ENCODE measurements at places on chromosomes 11 and 22.

DNA sequence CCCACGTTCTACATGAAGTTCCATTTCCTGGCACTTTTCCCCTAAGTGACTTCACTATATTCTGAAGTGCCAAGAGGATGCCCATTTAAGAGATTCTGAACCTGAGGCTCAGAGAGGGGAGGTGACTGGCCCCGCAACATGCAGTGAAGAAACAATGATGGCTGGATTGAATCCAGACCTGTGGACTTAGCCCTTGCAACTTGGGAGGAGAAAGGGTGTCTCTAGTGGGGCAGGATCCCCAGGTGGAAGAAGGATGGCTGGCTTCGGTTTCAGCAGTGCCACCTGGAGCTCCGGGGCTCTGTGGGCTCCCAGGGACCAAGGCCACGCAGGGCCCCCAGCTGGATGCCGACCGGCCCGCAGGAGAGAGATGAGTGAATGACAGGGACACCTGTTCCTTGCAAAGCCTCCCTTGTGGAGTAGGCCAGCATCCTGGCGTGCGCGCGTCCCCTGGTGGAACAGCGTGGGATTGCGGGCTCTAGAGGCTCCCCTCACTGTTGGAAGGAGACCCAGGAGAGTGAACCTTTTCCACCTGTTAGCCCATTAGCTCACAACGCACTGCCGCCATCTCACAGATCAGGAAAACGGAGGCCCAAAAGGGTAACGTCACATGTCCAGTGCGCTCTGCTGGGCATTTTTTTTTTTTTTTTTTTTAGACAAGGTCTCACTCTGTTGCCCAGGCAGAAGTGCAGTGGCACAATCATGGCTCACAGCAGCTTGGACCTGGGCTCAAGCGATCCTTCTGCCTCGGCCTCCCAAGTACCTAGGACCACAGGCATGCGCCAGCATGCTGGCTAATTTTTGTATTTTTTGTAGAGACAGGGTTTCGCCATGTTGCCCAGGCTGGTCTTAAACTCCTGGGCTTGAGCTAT lies 104.7 kb downstream of the KIAA1671 start:
- DNase-seq = no peak

- no peak for DNase-seq
These were observed 106.6 kb downstream of the ME3 start for GRCh38 chr11:86565801-86566312.

DNA sequence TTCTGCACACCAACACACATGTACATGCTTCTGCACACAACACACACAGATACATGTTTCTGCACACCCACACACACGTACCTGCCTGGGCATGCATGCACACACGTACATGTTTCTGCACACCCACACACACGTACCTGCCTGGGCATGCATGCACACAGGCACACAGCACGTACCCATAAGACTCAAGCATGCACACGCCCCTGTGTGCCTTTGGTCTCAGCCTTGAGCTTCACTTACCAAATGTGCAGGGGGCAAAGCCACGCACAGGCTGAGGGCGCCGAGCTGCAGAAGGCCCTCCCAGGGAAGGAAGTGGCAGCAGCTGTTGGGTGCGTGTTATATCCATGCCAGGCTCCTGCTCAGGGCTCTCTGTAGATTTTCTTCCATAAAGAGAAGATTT lies 34.7 kb upstream of the SMIM38 start:
- DNase-seq = no peak

GRCh38 chr11:43631732-43632131 lies 48.8 kb upstream of the HSD17B12 start:
- no peak for DNase-seq

DNA sequence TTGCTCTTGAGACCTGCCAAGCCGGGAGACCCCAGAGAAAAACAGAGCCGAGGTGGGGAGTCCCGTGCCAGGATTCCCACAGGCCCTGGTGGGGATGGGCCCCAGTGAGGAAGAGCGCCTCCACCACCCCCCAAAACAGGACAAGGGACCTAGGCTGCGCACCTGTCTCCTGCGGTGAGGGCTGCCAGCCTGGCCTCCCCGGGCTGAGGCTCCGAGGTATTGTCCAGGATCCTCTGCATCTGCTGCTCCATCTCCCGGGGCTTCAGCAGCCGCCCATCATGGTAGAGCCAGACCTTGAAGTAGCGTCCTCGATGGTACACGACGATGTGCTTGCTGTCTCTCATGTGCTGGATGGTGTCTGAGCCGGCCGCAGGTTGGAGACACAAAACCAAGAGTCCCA lies 33.3 kb upstream of the TESMIN start:
- no peak for DNase-seq

DNA sequence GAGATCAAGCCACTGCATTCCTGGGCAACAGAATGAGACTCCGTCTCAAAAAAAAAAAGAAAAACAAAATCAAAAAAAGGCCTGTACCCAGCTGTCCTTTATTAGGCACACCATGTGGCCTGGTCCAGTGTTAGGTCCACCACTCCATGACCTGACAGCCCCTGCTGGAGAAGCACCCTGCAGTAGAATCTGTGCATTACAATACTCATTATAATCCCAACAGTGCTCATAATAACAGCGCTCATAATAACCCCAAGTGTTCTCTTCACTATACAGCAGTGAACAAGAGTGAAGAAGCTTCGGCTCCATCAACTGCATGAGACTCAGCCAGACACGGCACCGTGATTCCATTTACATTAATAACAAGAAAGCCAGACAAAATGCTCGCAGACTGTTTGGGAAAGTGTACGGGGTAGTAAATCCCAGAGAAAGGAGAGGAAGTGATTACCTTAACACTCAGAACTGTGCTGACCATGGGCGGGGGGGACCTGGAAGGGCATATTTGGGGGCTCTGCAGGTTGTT lies 8.9 kb upstream of the EHD1 start:
- DNase-seq = no peak

GRCh38 chr22:32852395-32853251 lies 51.1 kb downstream of the TIMP3 start:
- DNase-seq = no peak

DNA sequence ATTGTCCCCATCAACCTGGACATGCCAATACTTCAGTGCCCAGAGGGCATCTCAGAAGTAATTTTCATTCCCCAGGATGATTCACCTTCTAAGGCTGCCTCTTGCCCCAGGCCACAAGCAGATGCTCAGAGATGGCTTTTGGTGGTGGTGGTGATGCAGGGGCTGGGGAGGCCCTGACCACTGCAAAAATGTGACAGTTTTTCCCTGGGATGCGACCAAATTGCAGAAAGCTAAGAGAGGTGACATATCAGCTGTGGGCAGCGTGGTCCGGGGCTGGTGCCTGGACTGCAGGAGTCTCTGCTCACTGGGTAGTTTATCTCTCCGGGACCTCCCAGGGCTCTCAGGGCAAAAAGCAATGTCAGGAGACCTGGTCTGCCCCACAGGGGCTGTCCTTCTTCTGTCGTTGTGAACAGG lies 39.7 kb upstream of the ACCSL start:
- DNase-seq = no peak

DNA sequence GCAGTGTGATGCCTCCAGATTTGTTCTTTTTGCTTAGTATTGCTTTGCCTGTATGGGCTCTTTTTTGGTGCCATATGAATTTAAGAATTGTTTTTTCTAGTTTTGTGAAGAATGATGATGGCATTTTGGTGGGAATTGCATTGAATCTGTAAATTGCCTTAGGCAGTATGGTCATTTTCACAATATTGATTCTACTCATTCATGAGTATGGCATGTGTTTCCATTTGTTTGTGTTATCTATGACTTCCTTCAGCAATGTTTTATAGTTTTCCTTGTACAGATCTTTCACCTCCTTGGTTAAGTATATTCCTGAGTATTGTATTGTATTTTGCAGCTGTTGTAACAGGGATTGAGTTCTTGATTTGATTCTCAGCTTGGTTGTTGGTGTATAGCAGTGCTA lies 18.3 kb upstream of the ZBED5 start:
- no peak for DNase-seq

- DNase-seq = no peak
These were observed 33.9 kb downstream of the MMP20 start for GRCh38 chr11:102591160-102591718.

DNA sequence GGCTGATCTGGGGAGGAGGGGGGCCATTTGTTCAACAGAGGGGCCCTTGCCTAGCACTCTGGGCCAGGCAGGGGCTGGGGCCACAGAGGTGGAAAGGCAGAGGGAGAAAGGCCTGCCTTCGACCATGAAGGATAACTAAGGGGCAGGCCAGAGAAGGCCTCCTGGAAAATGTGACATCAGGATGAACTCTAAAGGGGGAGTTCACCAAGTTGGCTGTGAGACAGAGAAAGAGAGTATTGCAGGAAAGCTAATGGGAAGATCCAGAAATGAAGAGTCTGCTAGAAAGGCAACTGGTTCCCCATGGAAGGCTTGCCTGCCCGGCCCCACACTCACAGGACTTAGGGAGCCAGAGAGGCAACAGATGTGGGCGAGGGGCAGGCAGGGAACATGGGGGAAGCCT lies 16.3 kb downstream of the CSNK1E start:
- no peak for DNase-seq

GRCh38 chr11:44880511-44880910 lies 70.2 kb downstream of the TP53I11 start:
- no peak for DNase-seq

- DNase-seq = no peak
These were observed 477.9 kb downstream of the MIAT start for GRCh38 chr22:27135031-27135981.

DNA sequence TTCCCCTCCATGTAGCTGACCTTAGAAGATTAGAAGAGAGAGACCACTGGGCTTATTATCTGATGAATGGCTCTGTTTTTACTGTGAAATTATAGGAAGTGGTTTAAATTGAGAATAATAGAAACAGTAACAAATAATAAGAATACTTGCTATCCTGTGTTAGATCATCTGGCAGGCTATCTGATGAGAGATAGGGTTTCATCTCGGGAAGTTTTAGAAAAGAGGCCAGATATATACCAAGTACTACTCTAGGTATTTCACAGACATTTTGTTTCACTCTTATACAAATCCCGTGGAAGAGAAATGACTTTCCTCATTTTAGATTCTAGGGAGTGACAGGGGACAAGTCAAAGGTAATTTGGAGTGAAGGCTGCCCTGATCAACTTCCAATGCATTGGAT lies 198.4 kb downstream of the MAML2 start:
- DNase-seq = no peak

- DNase-seq = no peak
These were observed at the start of gene OR4D11 for GRCh38 chr11:59503276-59503675. TSS of gene OR4D11 (plus strand) at chr11:59503576. CDS start at chr11:59503576, 0 bp downstream.

DNA sequence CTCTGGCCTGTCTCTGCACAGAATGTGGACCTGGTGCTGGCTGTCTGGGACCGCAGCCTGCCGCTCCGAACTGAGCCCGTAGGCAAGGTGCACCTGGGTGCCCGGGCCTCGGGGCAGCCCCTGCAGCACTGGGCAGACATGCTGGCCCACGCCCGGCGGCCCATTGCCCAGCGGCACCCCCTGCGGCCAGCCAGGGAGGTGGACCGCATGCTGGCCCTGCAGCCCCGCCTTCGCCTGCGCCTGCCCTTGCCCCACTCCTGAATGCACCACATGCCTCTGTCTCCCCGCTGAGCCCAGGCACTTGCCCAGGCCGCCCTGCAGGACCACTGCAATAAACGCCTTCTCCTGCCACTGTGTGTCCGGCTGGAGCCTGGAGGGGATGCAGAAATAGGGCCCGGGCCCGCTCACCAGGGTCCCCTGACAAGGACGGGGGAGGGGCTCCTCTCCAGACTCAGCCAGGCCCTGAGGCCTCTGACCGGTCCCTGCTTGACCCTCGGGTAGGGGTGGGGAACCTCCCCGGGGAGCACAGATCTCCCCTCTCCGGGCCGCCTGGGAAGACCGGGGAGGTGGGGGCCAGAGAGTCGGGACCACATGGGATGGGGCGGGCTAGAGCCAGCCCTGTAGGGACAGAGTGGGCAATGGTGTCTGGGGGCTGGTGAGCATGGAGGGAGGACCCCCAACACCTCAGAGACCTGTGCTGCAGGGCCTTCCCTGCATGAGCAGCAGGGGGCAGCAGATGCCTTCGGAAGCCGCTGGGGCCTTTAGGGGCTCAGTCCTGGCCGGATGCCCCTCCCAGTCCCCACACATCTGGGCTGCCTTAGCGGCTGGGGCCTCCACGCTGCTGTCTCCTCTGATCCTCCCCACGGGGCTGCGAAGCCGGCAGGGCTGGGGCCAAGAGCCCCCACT lies 1.4 kb upstream of the TNNI2 start:
- no peak for DNase-seq

DNA sequence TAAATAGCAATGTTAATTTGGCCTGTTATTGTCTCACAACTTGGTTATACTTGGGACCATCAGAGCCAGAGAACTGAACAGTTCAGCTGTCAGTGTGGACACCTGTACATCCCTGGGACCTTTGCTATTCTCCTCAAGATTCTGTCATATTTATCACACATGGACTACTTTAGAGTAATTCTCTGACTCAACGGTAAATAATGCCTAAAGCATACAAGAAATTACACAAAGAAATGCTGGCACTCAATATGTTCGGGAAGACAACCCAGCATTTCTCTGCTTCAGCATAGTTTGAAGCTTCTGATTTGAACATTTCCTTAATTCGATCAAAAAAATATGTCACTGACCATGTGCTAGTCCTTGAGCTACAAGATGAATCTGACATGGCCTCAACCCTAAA lies 34.6 kb upstream of the MMP13 start:
- DNase-seq = no peak

GRCh38 chr11:20059587-20060021 lies 100.7 kb downstream of the DBX1 start:
- no peak for DNase-seq

DNA sequence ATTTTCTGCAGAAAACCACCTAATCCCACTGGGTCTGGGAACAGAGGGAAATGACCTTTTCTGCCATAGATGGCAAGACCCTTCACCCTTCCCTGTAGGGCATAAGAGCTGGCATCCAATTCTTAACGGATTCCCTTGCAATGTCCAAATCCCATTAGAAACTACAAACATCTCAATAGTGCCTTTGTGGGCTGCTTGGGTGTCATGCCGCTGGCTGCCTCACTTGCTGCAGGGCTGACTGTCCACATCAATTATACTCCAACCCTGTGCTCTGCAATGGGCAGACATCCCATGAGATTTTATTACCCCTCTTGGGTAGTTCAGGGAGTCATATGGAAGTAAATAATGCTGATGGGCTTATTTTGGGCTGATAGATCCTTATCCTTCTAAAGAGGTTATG lies 7.3 kb downstream of the GRAP2 start:
- no peak for DNase-seq

GRCh38 chr22:41914611-41915034 lies 251 bp downstream of the SHISA8 start:
- DNase-seq = no peak

DNA sequence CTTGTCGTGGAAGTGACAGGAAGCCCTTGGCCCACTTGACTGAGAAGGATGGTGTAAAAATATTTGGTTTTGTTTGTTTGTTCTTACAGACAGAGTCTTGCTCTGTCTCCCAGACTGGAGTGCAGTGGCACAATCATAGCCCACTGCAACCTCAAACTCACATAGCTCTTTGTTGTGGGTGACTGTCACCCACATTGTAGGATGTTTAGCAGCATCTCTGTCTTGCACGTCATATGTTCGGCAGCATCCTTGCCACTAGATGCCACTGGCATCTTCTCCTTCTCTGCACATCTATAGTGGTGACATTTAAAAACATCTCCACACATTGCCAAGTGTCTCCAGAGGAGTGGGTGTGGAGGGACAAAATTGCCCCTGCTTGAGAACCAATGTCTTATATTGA lies 56.8 kb downstream of the PRR5L start:
- no peak for DNase-seq
